Stimulated activated CD4-positive, alpha-beta T cell treated with anti-CD3 and anti-CD28 coated beads, Interleukin-1b, Interleukin-23, amount 100 ng/mL, for 48 hours (primary cell): ENCODE measurements at places on chromosomes 5 and 9.

DNA sequence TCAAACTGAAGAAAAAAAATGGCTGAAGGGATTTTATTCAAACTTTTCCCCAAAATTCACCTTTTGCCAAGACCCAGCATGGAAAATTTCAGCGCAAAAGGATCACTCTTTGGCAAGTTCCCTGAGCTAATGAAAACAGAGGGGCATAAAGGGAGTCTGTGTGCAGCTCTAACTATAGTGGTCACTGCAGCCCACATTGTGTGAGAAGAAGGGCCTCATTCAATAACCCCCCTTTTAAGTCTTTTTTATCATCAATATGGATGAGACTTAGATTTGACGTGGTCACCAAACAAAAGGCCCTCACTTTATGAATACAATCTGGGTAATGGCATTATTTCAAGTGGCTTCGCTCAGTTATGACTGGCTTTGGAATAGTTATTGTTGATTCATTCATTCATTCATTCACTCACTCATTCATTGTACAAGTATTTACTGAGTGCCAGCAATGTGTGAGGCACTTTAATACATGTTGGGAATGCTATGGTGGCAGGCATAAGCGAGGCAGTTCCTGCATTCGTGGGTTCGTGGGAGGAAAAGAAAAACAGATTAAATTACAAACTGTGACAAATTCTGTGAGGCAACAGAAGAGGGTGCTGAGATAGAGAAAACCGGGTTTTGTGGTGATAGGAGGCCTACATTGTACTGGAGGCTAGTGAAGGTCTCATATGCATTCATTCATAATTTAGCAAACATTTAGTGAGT, 145.7 kb upstream of the KLF4 start:
- DNase-seq, result no peak

DNA sequence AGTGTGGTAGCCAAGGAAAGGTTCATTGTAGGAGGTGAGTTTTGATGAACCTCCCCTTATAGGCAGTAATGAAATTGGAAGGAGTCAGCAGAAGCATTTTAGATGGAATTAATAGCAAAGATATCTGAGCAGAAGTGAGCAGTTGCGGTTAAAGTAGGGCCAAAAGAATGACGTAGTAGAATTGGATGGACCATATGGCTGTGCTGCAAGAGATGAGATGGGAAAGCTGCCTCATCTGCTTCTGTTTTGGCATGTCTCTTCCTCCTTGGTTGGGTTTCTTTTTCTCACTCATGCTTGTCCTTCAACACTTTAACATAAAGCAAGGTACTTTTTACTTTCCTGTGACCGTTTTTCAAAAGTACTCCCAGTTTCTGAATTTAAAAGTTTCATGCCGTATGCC, 55.8 kb downstream of the AQP7 start:
- DNase-seq, result no peak

DNA sequence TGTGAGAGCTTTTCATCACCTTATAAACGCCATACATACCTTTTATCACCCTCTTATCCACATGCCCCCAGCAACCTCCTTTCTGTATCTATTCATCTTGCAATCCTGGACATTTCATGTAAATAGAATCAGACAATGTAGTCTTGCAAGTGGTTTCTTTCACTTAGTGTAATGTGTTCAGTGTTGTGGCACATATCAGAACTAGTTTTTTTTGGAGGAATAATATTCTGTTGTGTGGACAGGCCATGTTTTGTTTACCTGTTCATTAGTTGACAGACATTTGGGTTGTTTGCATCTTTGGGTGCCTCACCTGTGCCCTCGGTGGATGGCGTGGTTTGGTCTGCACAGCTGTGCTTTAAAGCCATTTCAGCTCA, 1.3 kb downstream of the SQSTM1 start:
- DNase-seq, result no peak

GRCh38 chr9:4788703-4789102, 4.0 kb upstream of the RCL1 start:
- no peak for DNase-seq

DNA sequence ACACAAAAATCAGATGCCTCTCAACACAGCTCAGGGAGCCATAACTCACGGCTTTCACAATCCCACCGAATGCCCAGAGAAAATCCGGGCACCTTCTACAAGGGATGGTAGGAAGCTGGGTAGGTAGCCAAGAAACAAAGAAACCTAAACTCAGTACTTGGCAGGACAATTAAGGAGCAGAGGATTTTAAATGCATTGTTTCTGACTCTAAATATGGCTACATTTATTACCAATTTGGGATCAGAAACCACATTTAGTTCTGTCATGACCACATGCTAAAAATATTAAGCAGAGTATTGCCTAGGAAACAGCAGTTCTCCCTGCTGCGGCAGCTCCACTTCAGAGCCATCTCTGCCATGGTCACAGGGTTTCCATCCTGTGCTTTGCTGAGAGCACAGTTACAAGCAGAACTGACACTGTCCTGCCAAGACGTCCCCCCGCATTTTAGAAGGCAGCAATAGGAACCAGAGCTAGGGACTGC, 57.5 kb downstream of the SIL1 start:
- DNase-seq, result no peak

DNA sequence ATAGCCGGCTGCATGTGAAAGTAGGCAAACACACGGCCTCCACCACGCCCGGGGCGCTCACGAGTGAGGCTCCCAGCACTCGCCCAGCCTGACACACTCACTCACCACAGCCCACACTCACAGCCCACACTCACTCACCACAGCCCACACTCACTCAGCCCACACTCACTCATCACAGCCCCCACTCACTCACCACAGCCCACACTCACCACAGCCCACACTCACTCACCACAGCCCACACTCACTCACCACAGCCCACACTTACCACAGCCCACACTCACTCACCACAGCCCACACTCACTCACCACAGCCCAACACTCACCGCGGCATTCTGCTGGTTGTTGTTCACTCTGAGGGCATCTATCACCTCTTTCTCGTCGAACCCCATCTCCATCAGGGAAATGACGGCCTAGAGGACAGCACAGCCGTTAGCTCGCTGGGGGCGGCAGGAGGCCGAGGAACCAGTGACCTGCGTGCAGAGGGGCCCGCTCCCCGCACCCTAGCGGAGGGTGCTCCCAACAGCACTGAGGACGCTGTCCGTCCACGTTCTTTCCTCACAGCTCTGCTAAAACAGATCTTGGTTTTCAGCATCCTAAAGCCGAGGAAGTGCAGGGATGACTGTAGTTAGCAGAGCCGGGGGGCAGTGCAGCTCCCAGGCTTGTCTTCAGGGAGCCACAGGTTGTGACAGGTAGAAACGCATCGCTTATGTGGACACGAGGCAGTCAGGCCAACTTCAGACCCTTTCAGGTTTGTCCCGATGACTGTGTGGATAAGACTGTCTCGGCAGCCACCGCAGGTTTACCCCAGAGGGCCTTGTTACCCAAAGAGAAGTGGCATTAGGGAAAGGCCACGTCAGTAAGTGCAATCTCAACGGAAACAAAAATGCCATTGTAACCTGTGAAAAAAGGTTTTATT, 21.6 kb downstream of the UBAC1 start:
- peak; percentile 76 for DNase-seq

DNA sequence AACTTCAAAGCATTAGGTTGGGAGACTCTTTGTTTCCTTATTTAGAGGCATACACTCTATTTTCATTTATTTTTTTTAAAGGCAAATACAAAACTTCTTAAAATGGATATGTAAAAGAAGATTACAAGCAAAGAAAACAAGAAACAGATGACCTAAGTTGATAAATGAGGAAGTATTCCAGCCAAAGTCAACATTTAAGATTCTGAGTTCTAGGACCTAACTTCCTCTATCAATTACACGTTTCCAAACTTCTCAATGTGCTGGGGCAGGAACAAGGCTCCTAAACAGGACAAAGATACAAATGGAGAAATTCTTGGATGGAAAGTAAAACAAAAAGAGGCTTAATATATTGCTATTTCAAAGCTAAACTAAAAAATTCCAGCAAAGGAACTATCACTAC, 89.5 kb downstream of the TLE1 start:
- no peak for DNase-seq

GRCh38 chr5:143698574-143698973, 113.4 kb upstream of the HMHB1 start:
- peak; percentile 11 for DNase-seq

GRCh38 chr5:143955141-143955540, 143.2 kb downstream of the HMHB1 start:
- no peak for DNase-seq

- no peak for DNase-seq
These were observed 105.3 kb downstream of the VAV2 start for GRCh38 chr9:133886563-133887501.

- no peak for DNase-seq
These were observed 37.1 kb downstream of the LAMC3 start for GRCh38 chr9:131046093-131046380.

- no peak for DNase-seq
These were observed at the start of gene PCDHA1 for GRCh38 chr5:140785905-140786686. Gene PCDHA1, plus strand, starts transcription at chr5:140786140.

GRCh38 chr9:95726756-95727155, 148.7 kb upstream of the ERCC6L2 start:
- no peak for DNase-seq

DNA sequence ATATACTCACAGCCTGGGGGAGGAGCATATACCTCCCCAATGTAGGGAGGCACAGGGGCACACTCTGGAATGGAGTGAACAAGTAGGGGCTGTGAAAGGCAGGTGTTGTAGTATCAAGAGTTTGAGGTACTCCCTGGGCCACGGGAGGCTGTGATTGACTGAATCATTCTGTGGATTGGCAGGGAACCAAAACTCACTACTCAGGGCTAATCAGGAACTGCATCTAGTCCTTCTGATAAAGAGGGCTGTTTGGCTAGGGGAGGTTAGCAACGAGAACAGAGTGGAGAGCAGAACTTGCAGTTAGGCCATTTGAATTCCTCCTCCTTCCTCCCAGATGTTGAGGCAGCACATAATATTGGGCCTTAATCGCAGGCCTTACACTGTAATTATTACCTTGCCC, 369.2 kb upstream of the MPDZ start:
- no peak for DNase-seq

DNA sequence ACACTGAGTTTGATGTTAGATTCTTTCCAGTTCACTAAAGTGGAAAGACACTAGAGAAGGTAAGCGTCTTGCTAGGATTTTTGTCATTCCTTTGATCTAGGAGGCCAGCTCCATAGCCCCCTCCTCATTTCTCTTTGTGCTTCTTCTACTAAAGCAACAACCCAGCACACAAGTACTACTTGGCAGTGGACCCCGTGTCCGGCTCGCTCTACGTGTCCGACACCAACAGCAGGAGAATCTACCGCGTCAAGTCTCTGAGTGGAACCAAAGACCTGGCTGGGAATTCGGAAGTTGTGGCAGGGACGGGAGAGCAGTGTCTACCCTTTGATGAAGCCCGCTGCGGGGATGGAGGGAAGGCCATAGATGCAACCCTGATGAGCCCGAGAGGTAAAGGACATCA, 76.6 kb upstream of the WWC1 start:
- no peak for DNase-seq
